GM13977 (cell line): ENCODE measurements at places on chromosomes 5 and 9.

DNA sequence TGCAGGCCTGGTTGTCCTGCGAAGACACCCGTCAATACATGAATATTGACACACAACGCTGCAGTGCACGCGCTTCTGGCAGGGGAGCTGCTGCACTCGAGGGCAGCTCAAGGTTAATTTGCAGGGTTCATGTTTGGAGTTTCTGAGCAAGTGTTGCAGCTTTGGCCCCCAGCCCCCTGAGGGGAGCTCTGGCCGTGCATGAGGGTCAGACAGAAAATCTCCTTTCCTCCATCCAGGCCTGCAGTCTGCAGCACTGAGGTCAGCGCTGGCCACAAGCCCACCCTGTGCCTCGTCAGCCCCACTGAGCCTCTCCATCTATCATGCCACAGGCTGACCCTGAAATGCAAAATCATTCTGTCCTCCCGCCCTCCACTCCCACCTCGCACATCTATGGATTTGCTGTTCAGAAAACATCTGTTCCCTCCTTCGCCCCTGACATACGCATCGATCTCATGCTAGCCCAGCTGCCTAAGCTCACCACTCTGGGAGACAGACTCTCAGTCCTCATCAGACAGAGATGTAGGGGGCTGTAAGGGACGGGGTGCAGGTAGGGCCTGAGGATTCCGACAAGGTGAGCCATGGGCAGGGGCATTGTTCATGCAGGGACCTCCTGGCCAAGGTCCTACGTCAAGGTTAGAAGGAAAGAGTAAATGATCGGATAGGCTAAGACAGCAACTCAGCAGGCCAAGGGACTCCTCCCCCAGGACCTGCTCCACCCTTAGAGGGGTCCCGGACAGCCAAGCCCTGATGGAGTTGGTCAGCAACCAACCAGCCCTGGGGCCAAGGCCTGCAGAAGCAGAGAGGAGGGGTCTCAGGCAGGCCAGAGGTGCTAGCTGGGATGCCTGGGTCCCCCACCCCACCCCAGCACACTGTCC is 125.1 kb downstream of the KCNIP1 start:
- no peak for DNase-seq

- no peak for DNase-seq
These were observed 52.3 kb downstream of the ZNF510 start for GRCh38 chr9:96725576-96725975.

GRCh38 chr5:127643607-127644006 is 5.3 kb upstream of the CTXN3 start:
- DNase-seq = no peak

DNA sequence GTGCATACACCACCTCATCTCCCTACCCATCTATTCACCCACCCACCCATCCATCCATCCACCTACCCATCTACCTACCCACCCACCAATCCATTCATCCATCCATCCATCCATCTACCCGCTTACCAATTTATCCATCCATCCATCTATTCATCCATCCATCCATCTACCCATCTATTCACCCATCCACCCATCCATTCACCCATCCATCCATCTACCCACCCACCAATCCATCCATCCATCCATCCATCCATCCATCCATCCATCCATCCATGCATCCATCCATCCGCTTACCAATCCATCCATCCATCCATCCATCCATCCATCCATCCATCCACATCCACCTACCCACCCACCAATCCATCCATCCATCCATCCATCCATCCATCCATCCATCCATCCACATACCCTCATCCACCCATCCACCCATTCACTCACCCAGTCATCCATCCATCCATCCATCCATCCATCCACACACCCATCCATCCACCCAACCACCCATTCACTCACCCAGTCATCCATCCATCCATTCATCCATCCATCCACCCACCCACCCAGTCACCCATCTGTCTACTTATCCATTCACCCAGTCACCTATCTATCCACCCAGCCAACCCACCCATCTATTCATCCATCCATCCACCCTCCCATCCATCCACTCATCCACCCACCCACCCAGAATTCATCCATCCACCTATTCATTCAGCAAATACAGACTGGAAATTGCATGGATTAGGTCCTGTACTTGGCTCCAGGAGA is 125.6 kb downstream of the RXRA start:
- DNase-seq = no peak

- DNase-seq = no peak
These were observed 10.4 kb downstream of the QSOX2 start for GRCh38 chr9:136235171-136235570.

- no peak for DNase-seq
These were observed 13.6 kb downstream of the NR2F1-AS1 start for GRCh38 chr5:93567424-93567823.

GRCh38 chr5:103510851-103511553 is 51.6 kb downstream of the NUDT12 start:
- no peak for DNase-seq

- no peak for DNase-seq
These were observed 255.4 kb downstream of the SMARCA2 start for GRCh38 chr9:2270565-2270964.
